Thoracic aorta (tissue), 2 donors: ENCODE measurements at places on chromosomes 7 and 10.

DNA sequence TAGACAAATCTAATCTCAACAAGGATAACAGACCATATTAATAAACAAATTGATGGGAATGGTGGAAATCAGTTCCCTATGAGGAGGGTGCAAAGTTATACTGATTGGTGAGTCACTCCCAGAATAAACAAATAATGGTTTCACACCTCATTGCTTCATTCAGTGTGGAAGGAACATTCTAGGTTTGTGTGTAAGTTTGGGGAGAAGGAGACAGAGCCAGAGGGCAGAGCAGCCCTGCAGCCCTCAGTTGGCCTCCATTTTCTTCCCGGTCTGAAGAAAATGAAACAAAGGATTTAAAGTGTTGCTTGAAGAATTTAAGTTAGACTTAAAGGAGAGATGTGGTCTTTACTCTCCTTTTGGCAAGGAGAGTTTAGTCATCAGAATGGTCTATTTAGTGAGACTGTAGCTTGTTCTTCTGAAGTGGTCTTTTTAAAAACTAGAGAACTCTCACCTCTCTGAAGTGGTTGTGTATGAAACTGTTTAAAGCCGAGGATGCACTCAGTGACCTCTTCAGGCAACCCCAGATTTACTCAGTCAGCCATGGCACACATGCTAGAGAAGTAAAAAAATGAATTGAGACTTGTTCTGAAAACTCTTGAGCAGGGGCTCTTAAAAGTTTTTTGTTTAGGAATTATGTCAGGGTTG lies 27.2 kb downstream of the IKZF1 start:
- no peak for DNase-seq

GRCh38 chr7:48420206-48420605 lies 248.9 kb downstream of the ABCA13 start:
- no peak for DNase-seq

- no peak for DNase-seq
Observed at GRCh38 chr10:121263431-121263783, 334.8 kb downstream of the FGFR2 start.

GRCh38 chr7:29734246-29734731 lies 72.0 kb upstream of the WIPF3 start:
- DNase-seq = no peak

DNA sequence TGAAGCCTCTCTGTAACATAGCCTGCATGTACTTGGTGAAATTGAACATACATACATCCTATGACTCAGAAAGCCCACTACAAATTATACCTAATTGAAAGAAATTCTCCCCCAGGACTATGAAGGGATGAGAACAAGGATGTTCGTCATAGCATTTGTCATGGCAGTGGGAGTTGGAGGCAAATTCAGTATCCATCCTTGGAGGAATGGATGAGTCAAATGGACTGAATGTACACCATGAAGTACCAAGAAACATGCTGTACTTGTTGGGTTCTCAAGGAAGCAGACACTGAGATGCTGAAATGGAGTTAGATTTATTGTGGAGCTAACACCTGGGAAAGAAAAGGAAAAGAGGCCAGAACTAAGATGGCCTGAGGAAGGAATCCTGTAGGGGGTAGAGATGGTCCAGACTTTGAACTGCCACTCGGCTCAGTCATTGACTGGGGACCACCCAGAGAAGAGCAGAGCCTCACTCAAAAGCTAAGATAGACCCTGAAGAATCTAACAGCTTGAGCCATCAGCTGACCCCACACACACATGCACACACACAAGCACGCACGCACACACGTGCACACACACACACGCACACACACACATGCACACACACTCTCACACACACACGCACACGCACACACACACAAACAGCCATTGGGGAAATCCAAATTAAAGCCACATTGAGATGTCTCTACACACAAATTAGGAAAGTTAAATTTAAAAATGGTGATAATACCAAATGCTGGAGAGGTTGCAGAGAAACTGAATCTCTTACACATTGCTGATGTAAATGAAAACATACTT lies 22.3 kb downstream of the AOC1 start:
- DNase-seq = no peak

DNA sequence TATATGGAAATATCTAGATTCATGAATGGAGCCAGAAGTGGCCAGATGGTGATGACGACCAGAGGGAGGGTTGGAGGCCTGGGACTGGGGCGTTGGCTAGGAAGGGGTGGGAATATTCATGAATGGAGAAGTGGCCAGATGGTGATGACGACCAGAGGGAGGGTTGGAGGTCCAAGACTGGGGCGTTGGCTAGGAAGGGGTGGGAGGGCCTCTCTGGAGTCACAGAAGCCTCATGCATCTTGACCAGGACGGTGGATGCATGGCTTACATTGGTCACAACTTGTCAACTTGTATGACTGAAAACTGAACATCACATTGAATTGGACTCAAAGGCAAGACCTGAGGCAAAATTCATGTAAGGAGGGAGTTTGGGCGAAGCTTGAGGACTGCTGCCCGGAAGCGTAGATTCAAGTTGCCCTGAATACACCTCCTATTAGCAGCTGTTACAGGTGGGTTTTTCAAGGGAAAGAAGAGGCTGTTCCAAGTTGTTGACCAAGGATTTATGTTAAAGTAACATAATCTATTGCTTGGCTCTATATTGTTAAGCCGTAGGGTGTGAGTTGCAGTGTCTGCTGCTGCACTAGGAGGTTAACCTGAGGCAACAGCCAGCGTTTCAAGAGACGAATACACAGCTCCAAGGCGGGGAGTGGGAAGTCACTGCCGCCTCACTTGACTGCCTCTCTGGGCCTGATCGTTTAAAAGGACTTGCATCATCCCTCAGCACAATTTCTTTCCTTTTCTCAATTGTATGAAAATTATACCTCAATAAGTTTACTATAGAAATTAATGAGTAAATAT lies 55.1 kb upstream of the FAM20C start:
- DNase-seq = no peak

DNA sequence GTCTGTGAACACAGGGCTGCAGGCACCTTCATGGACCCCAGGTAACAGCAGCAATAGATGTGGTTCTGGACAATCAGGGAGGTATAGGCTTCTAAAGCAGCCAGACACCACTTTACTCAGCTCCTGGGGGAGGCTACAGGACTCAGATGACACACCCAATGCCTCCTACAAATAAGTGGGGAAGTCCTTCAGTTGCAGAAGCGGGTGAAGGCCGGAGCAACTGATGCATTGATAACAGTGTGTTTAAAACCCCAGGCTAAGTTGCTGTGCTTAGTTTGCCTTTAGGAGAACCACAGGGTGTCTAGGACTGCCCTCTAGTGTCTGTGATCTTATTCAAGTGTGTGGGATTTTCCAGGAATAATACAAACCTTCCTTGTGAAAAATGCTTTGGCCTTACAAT lies 5.9 kb upstream of the ITGA8 start:
- DNase-seq = no peak

GRCh38 chr7:85392789-85393188 lies 205.9 kb upstream of the SEMA3D start:
- no peak for DNase-seq

- DNase-seq = no peak
Observed at GRCh38 chr7:115133248-115133647, 211.4 kb downstream of the MDFIC start.

GRCh38 chr10:29420744-29421143 lies 131.9 kb downstream of the LYZL1 start:
- no peak for DNase-seq

DNA sequence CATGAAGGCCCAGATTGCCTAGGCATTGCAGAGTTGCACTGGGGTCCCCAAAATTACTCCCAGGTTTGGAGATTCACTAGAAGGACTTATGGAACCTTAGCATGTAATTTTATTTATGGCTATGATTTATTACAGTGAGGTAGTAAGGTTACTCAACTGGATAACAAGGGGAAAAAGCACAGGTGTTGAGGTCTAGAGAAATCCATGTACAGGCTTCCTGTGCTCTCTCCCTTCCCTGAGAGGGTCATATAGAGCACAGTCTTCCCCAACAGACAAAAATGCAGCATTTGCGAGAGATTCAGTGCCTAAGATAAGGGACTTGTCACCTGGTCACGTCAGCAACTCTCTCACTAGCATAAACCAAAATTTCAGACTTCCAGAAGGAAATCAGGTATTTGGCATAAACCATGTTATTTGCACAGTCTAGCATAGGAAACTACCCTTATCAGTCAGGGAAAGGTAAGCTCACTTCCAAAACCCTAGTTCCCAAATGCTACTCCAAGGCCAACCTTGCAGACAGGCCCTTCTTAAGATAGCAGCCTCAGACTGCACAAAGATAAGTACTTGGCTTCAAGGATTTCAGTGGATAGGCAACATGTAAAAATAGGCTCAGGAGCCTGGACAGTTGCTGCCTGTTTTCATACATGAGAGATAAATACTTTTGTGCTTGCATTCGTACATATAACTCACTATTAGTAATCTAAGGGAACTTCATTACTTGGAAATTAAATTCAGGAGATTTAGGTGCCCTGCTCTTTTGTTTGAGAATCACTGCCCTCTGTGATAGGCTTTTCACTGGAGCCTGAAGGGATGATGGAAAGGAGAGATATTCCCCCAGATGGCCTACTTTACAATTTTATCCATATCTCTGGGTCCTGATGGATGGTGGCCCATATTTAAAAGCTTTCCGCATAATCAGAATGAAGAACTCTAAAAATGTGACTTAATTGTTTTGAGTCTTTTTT lies 378.4 kb upstream of the LRGUK start:
- no peak for DNase-seq

DNA sequence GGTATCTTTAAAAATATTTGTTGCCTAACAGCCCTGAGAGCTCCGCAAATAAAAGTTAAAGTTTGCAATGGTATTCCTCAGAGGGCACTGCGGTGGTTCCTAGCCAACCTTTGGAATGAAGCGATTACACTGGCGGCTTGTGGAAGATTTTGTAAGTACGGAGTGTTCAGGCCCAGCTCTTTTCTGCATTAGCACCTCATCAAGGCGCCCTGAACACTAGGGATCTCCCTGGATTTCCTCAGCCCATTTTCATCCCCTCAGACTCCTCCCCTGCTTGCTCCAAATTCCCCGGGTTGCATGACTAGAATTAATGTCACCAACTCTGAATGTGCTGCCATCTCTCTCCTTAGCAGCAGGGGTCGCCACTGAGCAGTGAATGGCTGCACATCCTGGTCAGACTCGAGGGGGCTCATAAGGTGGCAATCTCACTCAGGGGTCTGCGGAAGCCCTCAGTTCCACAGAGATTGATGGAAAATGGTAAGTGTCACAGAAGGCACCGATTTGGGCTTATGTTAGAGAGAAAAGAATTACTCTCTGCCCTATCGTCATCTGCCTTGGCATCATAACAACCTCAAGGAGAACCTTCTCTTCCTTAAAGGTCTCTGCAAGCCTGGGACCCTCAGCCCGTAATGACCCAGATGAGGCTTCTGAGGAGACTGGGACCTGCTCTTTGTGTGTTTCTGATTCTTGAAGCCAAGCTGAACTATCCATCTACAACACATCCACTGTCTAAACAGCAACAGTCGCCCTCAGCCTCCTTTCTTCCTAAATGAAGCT lies 262.8 kb upstream of the AOAH start:
- DNase-seq = no peak

DNA sequence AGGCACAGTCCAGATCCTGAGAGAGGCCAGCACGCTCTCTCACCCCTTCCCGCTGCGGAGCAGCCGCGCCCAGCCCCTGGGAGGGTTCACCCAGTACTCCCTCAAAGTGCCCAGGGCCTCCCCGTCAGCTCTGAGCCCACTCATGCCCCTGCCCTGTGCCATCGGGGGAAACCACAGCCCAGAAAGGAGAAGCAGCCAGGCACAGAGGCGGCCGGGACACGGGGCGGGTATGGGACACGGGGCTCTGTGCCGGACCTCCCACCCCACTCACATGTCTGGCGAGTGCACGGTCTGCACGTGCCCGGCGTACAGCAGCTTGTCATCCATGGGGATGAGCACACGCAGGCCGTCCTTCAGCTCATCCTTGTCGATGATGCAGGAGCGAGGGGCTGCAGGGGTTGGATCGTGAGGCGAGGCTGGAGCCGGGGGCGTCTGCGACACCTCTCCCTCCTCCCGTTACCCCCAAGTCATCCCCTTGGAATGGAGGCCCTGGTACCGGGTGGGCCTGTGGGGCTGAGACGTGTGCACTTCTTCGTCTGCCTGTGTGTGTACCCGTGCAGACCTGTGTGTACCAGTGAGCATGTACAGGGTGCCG lies 38.2 kb downstream of the SLC29A4 start:
- DNase-seq = no peak

- DNase-seq = peak; percentile 10
Observed at GRCh38 chr7:149625340-149625946, 127.8 kb upstream of the ZNF746 start.
